ENCODE measurements at places on chromosomes 12 and 14.

DNA sequence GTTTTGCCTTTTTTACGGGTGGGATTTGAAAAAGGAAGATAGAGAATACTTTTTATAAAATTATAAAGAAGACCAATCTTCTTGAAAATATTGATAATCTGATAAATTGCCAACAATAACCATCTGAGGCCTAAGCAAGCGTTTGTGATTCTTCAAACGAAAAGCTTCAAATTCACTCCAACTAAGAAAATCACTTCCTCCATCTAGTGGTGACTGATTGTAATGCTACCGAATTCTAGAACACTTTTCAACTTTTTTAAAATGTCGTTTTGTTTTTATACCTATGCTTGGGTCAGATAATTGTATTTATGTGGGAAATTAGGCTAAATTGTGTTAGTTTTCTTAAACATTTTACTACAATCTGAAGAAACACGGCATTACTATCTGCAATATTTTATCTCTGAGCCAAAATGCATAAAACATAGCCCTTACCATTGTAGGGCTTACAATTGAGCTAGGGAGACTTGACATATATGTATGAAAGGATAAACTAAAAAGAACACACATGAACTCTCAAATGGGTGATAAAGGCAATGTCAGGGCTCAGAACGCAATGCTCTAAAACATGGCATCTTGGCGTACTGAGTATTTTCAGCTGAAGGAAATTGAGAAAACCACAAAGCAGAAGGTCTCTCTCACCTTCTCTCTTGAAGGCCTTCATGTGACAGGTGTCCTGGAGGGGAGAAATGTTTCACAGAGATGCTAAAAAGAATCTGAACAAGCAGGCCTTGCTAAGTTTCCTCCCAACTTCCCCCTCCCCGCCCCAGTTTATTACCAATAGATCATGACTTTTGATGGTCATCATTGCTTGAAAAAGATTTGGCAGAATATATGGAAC, 36.8 kb upstream of the G2E3 start:
- DNase-seq, result no peak

DNA sequence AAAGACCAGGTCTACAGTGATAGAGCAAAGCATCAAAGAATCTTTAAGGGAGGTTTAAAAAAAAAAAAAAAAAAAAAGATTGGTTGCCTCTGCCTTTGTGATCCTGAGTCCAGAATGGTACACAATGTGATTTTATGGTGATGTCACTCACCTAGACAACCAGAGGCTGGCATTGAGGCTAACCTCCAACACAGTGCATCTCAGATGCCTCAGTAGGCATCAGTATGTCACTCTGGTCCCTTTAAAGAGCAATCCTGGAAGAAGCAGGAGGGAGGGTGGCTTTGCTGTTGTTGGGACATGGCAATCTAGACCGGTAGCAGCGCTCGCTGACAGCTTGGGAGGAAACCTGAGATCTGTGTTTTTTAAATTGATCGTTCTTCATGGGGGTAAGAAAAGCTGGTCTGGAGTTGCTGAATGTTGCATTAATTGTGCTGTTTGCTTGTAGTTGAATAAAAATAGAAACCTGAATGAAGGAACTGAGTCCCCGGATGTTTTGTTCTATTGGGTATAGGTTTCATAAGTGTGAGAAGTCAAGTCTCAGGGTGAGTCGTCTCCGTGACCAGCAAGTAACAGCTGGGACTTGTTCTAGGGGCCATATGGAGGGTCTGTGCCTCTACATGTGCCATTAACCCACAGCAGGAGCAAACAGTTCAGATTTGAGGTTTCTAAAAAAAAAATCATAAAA, 9.3 kb downstream of the PEBP1 start:
- DNase-seq, result no peak

DNA sequence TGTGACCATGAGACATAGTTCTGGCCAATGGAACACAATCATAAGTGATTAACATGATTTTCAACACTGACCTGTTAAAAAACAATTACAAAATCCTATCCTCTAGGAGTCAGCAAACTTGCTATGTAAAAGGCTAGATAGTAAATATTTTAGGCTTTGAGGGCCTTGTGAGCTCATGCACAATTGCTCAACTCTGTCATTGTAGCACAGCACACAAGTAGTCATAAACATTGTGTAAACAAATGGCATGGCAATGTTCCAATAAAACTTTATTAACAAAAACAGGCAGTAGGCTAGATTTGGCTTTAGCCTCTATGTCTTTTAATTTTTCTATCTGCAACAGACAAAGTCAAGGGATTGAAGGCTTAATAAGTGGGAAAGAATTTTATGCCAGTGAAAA, 350.7 kb downstream of the C12orf50 start:
- no peak for DNase-seq

- no peak for DNase-seq
These were observed 58.3 kb downstream of the C12orf56 start for GRCh38 chr12:64332296-64332695.

DNA sequence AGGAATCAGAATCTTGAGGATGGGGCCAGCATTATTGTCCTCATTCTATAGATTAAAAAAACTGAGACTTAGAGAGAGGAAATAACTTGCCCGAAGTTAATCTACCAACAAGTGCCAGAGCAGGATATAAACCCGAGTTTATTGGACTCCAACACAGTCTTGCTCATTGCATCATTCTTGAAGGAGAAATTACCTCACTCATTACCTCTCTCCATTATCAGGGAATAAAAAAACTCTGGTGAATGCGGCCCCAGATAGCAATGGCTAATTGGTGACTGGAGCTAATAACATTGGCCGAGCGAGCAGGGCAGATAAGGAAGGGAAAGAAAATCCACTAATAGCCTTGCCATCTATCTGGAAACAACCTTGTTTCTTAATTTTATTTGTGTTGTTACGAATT, 24.7 kb upstream of the TMED10 start:
- DNase-seq, result no peak

- DNase-seq, result no peak
These were observed 89.0 kb downstream of the C14orf39 start for GRCh38 chr14:60396718-60397343.

DNA sequence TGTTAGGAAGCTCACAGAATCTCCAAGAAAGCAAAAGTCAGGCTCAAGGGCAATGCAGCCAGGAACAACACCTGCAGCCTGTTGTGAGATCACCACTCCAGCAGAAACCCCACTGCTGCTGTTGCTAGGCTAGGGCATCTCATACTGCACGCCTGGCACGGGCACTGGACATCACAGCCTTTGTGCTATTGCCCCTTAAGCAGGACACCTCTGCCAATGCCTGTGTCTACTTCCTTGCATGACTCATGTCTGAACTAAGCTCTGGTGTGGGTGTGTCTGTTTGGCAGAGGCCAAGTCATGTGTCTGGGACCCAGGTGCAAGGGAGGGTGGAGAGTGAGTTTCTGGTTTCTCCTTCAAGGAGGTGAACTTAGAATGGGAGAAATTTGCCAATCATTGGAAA, 10.0 kb upstream of the DDX47 start:
- peak; percentile 13 for DNase-seq

DNA sequence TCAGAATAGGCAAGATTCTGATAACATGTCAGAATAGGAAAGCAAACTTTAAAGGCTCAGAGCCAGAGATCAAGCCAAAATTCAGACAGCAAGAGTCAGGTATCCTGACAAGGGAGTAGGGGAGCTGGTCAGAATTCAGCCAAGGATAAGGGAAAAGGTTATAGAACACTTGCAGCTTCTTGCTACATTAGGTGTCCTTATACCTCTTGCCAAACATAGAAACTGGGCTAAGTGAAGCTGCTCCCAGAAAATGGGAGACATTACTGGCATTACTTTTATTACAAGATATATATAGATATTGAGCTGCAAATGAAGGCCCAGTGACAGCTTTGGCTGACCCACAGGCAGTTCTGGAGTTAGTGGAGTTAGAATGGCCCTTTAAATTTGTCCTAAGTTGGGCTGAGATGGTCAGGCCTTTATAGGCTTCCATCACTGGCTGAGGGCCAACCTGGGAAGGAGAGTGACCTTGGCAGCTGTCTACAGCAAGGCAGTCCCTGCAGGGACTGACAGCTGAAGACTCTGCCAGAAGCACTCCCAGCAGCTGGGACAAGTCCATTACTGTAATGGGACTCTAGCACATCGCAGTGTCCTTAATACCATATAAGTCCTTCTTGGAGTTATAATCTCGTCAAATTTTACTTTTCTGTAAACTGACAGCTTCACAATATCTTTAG, 83.0 kb downstream of the LRRC9 start:
- no peak for DNase-seq

- peak; percentile 81 for DNase-seq
These were observed at the start of gene BBS10 for GRCh38 chr12:76348079-76348901. Gene BBS10 (minus strand): TSS chr12:76348415. CDS start chr12:76348358, 57 bp downstream.

DNA sequence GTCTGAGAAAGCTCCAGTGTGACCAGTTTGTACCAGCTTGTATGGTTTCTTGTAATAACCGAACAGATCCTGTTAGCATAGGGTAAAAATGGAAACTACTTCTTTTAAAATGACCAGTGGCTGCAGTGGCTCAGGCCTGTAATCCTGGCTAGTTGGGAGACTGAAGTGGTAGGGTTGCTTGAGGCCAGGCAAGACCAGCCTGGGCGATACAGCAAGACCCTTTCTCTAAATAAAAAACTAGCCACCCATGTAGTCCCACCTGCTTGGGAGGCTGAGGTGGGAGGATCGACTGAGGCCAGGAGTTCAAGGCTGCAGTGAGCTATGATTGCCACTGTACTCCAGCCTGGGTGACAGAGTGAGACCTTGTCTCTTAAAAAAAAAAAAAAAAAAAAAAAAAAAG, 7.3 kb downstream of the PSEN1 start:
- DNase-seq, result no peak

DNA sequence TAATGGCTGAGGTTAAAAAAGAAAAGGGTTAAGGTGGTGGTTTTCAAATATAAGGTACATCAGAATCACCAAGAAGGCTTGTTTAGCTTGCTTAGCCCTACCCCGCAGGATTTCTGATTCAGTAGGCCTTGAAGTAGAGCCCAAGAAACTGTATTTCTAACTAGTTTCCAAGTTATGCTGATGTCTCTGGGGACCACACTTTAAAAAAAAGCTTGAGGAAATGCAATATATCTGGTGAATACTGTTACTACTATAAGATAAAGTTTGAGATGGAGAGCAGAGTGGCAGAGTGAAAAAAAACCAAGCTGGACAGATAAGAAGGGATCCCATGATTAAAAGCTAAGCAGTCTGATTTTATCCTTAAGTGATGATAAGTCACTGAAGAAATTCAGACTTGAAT, 18.3 kb upstream of the GXYLT1 start:
- DNase-seq, result no peak

GRCh38 chr14:29317423-29317822, 550.8 kb downstream of the FOXG1 start:
- no peak for DNase-seq

DNA sequence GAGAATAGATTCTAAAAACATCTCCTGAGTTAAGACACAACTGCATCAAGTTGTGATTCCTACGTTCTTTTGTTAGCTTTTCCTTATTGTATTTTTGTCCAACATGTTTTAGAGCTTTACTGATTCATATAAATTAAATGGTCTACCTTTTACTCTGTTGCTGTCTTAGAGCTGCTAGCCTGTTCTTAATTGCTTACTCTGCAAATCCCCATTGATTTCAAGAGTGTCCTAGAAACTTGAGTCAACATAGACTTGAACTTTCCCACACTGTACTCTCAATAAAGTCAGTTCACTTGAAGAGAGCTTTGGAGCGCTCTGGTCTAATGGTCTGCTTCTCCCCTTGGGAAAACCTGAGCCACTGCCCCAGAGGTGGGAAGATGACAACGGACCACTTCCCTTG, 343.9 kb downstream of the CCER1 start:
- no peak for DNase-seq

DNA sequence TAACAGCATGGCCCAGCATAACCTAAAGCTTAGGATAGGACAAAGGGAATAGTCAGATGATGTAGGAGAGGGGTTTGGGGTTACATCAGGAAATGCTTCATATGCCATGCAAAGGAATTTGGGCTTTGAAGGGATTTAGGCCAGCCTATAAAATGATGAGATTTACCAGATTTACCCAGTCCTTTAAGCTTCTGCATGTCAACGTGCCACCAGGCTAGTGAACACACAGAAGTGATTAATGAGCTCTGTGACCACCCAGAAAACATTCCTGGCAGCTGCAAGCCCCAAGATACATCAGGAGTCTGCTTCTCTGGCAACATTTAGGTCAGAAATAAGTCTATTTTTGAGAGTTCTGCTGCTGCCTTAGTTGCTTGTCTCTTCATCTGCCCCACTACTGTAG, 118.3 kb downstream of the LRIG3 start:
- DNase-seq, result no peak
